ENCODE measurements at places on chromosomes 4 and X. TPM values are rescaled to one million over a fixed set of nuclear protein-coding genes. Genes with fewer than 3 reads are reported as not detected.

DNA sequence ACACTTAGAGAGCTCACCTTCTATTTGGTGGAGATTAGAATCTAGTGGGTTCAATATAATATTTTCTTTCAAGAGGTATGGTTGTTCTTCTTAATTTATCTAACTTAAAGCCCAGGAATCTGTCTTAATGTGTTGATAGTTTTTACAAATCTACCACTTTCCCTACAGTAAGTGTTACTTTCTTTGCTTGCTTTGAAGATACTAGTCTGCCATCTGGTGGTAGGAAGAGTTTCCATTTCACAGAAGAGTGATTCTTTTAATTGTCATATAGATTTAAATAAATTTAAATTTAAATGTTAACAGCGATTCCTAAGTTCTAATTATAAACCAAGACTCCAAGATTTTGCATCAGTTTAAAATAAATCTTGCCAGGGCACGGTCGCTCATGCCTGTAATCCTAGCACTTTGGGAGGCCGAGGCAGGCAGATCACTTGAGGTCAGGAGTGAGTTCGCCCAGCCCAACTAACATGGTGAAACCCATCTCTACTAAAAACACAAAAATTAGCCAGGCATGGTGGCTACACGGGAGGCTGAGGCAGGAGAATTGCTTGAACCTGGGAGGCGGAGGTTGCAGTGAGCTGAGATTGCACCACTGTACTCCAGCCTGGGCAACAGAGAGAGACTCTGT is 43.5 kb downstream of the NUDT9 start:
- H3K36me3 ChIP-seq, result no peaks in the 10 kb centered on the region
- DNase-seq, result peak; percentile 21
- H3K4me3 ChIP-seq, result no peak overlapping the region

DNA sequence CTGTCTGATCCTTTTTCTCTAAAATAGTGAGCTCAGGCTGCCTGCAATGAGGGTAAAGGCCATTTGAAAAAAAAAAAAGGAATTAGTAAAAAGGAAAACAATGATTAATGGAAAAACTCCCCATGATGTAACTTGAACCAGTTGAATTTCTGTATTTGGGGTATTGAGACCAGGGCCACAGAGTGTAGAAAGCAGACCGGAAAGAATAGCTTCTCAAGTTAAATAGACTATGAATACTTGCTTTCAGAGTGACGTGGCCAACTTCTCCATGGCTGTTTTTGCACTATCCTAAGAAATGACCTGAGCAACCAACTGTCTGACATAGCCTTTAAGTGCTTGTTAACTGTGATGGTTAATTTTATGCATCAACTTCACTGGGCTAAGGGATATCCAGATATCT is 222.1 kb upstream of the INTU start:
- no peaks in the 10 kb centered on the region for H3K27me3 ChIP-seq
- H3K27ac ChIP-seq, result no peak overlapping the region
- no peak overlapping the region for H3K4me3 ChIP-seq
- H3K4me1 ChIP-seq, result no peaks in the 10 kb centered on the region
- DNase-seq, result no peak

DNA sequence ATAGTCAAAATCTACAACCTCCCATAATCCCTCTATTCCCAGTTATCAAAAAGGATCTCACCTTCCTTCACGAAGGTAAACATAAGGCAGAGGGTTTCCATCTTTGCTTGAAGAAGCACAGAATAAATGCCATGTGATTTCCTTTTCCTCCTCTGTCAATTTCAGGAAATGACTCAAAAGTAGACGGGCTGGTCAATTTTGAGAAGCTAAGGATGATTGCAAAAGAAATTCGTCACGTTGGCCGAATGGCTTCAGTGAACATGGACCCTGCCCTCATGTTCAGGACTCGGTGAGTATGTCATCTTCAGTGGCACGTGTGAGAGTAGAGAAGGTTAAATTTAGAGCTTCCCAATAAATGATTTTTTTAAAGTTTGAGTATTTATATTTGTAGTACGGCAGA is 240.2 kb downstream of the RAPGEF2 start:
- H3K36me3 ChIP-seq, result peaks cover 7% of the 10 kb centered on the region
- H3K27me3 ChIP-seq, result no peaks in the 10 kb centered on the region
- no peak for DNase-seq

Gene STK32B
- total RNA-seq, result 7.3 TPM

Gene APLN
- total RNA-seq, result 1.7 TPM

DNA sequence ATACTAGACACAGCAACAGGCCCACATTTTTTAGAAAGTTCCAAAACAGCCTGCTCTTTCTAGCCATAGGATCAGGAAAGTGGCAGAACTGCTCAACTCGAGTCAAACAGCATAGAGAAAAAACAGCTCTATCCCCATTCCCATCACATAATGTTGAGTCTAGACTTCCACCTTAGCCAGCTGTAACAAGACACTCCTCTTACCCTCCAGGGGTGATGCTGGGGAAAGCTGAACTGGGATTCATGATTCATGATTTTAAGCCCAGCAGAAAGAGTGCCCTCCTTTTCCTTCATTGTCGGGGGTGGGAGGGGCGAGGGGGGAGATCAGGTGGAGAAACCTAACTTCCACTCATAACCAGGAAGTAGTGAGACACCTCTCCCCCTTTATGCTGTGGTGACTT is 86.1 kb downstream of the CENPC start:
- H3K4me1 ChIP-seq, result no peaks in the 10 kb centered on the region
- no peaks in the 10 kb centered on the region for H3K36me3 ChIP-seq
- no peak for DNase-seq
- no peak overlapping the region for H3K27ac ChIP-seq
- H3K4me3 ChIP-seq, result no peak overlapping the region
- H3K27me3 ChIP-seq, result no peaks in the 10 kb centered on the region

Gene RS1
- total RNA-seq, result not detected

DNA sequence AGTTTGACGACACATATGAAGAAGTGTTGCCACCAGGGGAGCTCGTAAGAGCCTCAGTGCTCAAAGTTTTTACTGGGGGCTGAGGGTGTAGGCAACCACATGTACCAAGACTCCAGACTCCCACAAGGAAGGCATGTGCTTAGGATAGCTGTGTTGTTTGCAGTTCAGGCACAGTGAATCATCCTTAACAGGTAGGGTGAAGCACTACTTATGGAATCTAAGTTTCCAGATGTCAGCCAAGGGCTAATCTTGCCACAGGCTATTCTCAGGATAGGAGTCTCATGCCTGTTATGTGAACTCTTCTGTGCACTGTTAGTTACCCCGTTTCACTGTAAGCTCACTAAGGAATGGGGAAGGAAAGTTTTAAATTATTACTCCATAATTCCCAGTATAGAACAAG is 202.6 kb downstream of the TMA16 start:
- H3K27ac ChIP-seq, result no peak overlapping the region
- DNase-seq, result no peak
- H3K4me1 ChIP-seq, result no peaks in the 10 kb centered on the region
- H3K36me3 ChIP-seq, result no peaks in the 10 kb centered on the region
- H3K27me3 ChIP-seq, result no peaks in the 10 kb centered on the region
